ENCODE measurements at places on chromosomes 3 and 15.
A peak's percentile ranks its signal among the peaks of the same experiment; 100 is the strongest.

GRCh38 chr15:60546744-60547143 lies 67.8 kb upstream of the ICE2 start:
- no peak for DNase-seq

GRCh38 chr3:156790156-156790555 lies 36.0 kb upstream of the LEKR1 start:
- no peak for DNase-seq

DNA sequence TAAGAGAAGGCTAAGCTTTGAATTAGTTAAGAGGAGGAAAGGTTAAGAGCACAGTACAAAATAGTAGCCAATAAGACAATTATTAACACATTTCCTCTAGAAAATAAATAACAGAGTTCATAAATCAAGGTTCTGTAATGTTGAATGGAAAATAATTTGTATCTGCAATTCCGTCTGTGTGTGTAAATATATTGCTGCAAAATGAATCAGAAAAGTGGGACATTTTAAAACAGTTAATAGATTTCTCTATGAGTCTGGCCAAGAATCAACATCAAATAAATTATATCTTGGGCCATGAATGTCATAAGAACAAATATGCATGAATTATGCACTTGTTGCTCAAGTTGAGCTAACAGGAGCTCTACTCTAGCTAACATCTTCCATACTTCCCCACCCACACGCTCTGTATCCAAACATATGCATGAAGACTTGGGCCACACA lies 14.2 kb upstream of the SUCNR1 start:
- no peak for DNase-seq

GRCh38 chr15:57237301-57237642 lies 139.0 kb upstream of the CGNL1 start:
- DNase-seq: no peak

DNA sequence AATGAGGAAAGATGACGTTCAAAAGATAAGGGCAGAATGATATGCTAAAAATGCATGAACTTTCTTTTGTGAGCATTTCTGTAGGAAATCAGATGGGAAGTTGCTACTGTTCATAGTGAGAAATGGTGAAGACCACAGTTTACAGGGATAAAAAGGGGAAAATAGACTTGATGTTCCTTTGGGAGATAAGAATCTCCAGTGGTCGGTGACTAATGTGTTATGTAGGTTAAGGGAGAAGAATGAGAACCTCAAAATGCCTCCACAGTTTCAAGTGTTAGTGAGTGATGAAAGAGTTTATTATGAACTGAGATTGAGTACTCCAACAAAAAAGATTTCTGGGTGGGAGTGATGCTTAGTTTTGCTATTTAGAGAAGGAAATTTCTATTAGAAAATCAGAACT lies 247.2 kb downstream of the LSAMP start:
- no peak for DNase-seq

DNA sequence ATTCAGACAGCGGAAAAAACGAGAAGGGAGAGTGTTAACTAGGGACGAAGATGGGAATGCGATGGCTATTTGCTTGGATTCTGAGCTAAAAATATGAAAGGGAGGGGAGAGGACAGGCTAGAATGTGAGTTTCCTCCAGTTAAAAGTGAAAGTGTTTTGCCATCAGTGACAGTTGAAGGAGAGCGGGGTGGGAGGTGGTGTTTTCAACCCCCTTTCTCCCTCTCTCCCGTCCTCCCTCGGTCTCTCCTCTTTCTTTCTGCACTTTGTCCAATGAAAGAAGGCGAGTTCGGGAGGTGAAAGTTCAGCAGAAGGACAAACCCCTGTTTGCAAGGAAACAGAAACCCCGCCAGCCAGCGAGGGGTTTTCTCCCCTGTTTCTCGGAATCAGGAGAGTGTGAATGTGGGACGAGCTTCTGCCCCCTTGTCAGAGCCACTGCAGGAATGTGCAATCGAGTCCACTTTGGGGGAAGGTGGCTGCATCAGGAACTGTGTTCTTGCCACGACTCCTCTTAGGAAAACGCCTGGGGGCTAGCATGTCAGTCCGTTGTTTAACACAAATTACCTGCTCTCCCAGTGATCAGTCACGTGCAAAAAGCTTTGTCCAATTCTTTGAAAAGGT lies 975 bp upstream of the FOXP1 start:
- DNase-seq: peak; percentile 88

DNA sequence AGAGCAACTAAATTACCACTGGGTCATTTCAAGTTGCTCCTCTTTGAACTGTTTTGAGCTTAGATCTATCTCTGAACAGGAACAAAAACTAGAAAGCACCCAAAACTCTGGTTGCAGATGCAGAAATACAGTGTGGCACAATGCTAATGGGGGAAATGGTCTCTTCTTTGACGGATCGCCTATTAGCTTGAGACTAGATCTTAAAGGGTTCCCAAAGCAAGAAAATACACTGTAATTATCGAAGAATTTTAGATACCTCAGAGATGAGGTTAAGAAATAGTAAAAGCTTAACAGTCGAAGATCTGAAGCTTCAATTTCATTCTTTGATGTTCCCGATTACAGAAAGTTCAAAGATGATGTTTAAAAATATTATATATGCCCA lies 818 bp downstream of the PPP1R2 start:
- no peak for DNase-seq

DNA sequence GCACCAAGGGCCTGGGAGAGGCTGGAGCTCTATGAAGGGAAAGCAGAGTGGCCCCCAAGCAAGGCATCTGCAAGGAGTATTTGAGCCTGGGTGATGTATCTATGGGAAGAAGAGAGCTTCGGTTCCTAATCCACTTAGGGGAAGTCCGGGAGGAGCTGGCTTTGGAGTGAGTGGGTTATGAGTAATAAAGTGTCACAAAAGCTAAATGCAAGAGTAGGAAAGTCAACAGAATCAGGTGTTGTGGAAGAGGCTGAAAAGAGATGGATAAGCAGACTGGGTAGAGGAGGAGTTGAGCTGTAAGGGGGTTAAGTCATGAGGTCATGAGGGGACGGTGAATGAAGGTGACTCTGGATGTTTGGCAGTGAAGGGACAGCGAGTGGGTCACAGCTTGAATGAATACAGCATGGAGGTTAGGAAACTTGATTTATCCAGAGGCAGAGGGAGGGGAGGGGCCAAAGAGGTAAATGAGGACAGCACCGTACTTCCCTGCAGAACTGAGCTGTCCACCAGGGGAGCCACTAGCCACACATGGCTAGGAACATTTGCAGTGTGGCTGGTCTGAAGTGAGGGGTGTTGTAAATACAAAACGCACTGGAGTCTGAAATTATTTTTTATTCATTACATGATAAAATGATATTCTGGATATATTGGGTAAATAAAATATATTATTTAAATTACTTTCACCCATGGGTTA lies 83.3 kb downstream of the ADCY5 start:
- DNase-seq: peak; percentile 12

DNA sequence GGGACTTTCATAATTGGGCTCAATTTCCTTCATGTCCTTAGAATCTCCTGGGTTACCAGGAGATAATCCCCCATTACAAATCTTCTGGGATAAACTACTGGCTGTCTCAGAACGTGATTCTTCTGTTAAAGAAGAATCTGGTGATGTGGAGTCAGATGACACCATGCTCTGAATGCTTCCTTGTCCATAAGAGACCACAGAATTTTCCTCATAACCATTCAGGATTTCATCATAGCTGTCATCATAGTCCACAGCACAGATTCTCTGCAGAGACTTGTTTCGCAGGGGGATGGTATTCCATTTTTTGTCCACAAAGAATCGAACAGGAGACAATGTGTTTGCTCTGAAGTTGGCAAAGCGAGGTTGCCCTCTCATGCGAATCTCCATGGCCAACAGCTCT lies 109.8 kb upstream of the TSPAN3 start:
- no peak for DNase-seq

DNA sequence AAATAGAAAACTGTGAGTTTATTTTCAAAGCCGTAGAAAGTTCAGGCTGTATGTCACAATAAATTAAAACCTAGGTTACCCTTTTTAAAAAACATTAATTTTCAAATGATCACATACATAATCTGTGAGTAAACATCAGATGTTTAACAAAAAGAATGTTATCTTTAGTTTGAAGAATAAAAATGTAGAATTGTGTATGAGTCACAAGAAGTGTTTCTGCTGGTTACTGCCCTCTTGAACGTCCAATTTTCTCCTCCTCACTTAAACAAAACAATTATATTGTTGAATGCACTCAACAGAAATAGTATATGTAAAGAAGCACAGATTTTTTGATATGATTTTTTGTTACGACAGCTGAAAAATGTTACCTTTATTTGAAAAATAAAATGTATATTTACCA lies 855.1 kb downstream of the ROBO1 start:
- no peak for DNase-seq

GRCh38 chr3:46087871-46088270 lies 60.6 kb upstream of the XCR1 start:
- DNase-seq: peak; percentile 56

DNA sequence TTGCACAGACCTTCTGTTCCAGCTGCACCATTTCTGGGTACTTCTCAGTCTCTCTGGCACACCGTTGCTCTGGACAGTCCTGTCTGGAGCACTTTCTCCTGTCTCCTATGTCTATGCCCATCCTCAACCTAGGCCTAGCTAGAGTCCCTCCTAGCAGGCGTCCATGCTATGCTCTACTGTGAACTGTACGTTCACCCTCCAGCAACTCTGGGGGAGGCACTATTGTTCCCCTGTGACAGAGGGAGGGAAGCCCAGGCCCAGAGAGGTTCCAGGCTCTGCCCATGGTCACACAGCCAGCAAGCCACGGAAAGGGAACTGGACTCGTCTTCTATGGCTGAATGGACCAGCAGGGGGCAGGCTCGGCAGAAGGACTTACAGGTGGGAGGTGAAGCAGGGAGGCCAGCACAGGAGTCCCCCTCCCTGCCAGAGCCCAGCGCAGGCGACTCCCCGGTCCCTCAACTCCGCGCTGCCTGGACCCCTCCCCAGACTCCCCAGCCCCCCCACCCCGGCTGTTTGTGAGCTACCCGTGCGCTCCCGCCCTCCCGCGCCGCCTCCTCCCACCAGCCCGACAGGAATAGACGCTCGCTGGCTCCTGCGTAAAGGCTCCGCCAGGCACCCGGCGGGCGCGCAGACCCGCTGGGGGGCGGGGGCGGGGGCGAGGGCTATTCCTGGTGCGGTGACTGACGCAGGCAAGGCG lies 1.7 kb upstream of the LINGO1 start:
- DNase-seq: peak; percentile 87

- DNase-seq: no peak
Observed at GRCh38 chr3:155034786-155035185, 45.3 kb upstream of the MME start.

- no peak for DNase-seq
Observed at GRCh38 chr15:61064651-61065050, 164.5 kb downstream of the RORA start.

GRCh38 chr15:69988541-69989225 lies 109.0 kb downstream of the TLE3 start:
- no peak for DNase-seq

DNA sequence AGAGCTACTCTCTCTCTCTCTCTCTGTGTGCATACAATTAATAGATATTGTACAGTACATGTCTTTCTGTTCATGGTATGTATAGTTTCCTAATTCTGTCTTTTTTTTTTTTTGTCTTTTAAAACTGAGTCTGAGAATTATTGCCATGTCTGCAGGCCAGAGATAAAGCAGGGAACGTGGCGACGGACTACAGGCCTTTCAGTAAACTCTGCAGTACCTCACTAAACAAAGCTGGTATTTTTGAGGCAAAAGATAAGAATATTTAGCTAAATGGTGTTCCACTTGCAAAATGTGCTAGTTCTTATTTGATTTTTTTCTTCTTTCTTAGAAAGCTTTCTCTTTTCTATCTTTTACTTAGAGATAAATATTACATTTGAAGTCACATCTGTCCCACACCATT lies 44.0 kb upstream of the EHHADH start:
- no peak for DNase-seq

DNA sequence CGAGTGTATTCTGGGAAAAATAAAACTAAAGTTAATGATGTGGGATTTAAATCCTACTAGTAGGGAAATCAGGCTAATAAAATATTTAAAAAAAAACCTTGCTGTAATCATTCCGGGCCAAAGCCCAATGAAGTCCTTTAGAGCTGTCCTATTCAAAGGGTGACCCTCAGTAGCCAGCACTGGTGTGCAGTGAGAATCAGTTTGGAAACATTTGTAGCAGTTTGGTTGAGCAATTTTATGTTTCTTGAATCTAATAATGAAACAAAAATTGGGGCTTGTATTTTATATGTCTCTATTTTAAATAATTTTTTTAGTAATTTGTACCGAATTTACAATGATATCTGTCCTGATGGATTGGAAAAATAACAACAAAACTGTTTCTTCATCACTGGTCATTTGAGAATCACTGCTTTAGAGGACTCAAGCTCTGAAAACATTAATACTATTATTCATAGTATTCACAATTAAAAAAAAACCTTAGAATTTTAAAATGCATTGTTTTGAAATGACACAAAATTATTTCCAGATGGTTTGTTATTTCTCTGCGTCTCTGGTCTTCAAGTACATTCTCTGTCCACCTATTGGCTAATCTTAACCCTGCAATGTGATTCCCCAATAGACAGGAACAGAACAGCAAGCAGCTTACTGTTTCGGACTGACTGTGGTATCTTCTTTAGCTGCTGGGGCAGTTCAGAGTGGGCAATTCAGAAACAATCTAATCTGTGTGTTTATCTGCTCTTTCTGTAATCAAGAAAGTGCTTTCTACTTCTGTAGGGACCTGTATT lies 71.2 kb downstream of the OTOL1 start:
- DNase-seq: no peak

GRCh38 chr15:27426805-27427204 lies 455.8 kb downstream of the GABRG3 start:
- DNase-seq: no peak

Data from KBM-7 (cell line).